D341Med (cell line): ENCODE measurements at places on chromosomes 16 and 17.

GRCh38 chr17:72604518-72604917 is 483.7 kb downstream of the SOX9 start:
- DNase-seq, result no peak

DNA sequence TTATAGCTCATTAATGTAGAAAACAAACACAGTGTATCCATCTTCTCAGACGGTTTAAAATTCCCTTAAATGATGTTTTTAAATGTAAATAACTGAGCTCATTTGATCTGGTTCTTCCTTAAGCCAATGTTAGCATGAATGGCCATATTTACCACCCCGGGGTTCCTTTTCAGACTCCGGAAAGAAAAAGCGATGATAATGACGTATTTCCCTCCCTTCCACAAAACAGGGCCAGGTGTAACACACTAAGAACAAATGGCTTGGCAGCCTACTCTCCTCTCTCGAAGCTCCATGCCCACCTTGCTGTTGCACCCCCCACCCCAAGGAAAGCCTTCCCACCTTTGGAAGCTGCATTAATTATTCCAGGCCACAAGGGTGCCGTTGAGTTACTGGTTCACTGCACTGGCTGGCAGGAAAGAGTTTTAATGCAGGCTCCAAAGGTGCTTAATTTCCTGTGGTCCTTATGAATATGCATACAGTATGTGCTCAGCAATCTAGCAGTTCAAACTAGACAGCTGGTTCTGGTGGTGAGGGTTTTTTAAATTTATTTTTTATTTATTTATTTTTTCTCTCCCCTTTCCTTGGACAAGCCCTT is 378.9 kb downstream of the WWOX start:
- DNase-seq, result no peak

- DNase-seq, result peak; percentile 84
Measured at GRCh38 chr17:74566132-74566753, 1.1 kb downstream of the CD300H start.

GRCh38 chr16:3472878-3473595 is 22.3 kb downstream of the C16orf90 start:
- DNase-seq, result no peak

GRCh38 chr16:6701096-6701495 is 631.5 kb upstream of the RBFOX1 start:
- DNase-seq, result no peak

- no peak for DNase-seq
Measured at GRCh38 chr17:50845240-50846147, 10.1 kb downstream of the WFIKKN2 start.

GRCh38 chr17:63930951-63931575 is 1.1 kb downstream of the CD79B start:
- no peak for DNase-seq

DNA sequence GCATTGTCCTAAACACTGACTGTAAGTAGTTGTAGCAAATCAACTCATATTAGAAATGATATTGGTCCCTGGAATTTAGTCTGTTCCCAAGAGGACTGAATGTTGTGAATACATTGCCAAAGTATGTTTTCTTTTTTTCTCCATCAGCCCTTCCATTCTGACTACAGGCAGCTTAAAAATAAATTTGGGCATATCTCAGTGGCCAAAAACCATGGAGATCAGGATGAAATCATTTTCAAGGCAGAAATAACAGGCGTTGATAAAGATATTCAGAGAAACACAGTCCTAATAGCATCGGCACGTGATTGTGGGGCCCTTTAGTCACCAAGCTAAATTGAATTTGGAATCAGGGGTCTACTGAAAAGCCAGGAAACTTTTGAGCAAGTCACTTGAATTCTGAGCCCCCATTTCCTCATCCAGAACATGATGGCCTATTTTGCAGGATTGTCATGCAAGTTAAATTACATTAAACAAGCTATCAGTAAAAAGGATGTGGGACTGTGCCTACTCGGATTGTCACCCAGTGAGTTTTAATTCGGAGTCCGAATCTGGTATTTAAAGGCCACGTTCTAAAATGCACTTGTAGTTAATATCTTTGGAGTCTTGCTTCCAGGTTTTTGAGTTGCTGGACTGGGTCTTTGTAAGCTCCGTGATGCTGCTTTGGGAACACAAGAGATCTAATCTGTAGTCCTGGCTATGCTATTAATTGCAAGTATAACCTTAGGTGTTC is 17.1 kb downstream of the HLF start:
- DNase-seq, result no peak

DNA sequence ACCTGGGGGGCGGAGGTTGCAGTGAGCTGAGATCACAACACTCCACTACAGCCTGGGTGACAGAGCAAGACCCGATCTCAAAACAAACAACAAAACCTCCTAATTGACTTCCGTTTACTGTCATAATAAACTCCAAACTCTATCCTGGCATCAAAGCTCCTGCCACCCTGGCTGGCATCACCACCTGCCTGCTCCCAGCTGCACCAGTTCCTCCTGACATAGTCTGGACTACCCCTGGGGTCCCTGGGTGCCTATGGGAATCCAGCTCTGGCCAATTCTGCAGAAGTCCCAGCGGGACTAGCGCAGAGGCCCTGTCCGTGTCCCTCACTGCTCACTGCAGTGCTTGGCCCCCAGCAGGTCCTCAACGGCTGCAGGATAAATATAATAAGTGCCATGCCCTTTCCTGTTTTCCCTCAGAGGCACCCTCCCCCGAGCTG is 723 bp downstream of the NTHL1 start:
- DNase-seq, result no peak

GRCh38 chr17:83050651-83051395 is 28.6 kb upstream of the METRNL start:
- peak; percentile 33 for DNase-seq

DNA sequence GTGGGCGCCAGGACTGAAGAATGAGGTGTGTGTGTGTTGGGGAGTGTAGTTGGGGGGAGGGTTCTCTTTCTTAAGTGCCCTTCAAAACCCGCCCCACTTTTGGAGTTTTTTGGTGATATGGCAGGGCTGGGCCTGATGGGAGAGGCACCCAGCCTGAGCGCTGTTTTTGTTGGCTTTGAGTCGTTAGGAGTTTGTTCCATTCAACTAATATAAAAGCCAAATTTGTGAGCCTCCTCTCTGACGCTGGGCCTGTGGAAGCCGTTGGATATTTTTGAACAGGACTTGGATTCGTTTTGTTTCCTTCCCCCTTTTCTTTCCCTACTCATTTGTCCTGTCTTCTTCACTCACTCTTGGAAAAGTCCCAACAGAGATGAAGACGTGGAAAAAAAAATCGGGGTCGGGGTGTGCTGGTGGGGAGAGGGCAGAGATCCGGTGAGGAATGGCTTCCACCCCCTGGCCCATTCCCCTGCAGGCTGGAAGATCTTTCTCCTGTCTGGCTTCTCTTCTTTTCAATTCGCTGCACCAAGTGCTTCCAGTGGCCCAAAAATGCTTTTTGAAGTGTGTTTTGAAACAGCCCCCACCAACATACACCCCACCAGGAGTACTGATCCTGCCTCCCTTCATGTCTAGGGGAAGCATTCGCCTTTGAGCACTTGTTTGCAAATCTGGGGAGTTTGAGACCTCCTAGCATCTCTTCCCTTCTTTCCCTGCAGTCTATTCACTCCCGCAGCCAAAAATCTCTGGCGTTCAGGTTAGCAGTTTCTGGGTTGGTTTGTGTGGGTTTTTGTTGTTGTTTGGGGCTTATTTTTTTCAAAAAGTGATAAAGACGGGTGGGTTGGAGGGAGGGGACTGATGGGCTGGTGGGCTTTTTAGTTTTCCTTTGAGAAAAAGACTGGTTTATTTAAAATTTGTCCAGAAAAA is 2.6 kb downstream of the FZD2 start:
- DNase-seq, result no peak

DNA sequence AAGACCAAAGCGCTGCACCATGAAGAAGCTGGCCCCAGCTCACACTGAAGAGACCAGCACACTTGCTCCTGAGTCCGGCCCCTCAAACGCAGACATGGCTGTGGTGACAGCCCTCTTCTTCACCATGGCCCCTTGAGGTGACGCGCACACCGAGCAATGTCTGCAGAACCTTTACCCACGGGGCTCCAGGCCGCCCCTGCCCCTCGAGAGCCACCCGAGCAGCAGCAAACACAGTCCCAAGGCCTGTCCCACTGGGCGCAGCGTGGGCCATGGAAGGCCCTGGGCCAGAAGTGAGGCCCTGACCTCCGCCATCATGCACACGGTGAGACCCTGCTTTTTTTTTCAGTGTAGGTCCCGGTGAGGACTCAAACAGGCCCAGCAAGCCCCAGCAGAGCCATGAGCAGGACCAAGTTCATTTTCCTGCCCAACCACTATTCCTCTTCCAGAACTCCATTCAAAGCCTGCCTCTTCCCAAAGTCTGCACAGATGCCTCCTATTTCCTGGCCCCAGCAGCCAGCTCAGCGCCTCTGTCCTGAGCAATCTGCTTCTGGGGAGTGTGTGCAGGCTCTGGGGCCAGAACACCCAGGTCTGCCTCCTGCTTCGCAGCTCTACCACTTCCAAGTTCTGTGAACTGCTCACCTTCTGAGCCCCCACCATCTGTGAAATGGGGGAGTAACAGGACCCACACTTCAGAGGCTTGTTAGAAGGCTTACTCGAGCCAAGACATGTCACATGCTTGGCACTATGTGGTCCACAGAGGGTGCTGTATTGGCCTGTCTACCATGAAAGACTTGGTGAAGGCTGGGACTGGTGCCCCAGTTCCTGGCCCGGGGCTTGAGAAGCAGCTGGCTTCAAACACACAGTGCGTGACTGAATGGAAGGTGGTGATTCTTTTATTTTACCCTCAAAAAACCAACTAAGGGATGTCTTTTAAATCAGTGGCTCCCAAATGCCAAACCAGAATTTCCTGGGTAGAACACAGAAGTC is 35.7 kb upstream of the GSG1L start:
- peak; percentile 22 for DNase-seq

DNA sequence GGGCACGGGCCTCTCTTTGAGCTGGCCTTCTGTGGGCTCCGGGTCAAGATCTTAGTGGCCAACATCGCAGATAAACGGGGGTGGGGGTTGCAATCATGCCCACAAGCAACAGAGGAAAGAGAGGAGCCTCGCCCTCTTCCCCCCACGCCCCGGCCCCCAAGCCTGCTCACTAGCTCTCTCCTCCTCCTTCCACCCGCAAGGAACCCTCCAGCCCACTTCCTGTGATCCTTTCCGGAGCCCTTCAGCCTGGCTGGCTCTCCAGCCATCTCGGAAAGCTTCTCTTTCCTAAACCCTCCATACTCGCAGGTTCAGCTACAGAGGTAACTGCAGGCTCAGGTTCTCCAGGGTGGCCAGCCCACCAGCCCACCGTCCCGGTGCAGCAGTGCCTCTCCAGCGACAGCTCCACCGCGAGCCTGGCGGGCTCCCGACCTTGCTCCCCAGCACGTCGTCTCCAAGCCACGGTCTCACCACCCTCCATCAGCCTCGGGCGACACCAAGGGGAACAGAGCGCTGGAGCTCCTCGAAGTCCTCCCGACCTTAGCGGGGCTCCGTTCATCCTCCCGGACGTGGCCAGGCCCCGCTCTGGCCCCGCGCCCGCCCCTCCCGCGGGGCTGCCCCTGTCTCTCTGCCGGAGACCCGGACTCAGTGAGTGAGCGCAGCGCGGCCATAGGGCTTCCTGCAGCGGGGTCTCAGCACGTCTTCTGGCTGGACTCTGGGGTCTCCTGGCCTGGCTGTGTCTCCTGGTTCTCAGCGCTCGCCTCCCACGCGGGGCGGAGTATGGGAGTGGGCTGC is 12.9 kb upstream of the ODF4 start:
- DNase-seq, result no peak

DNA sequence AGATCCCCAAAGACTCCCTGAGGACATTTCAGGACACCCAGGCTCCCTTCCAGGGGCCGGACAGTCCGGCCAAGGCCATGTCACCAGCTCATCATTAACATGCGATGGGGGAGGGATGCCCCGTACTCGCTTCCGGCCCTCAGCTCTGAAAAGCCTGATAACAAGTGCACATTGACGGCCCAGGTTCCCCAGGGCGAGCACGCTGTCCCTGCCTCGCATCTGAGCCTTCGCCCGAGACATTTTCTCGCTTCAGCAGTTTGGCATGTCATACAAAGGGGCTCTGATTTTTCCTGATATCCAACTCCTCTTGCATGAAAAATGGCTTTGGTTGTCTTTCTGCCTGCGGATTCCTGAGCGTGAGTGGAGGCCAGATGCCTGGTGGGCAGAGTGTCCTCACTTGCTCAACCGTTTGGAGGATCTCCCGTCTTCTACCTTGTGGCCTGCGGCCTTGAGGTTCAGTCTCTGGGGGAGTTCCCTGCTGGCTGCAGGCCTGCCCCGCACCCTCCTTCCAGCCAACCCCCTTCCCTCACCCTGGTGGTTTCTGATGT is 14.1 kb downstream of the CACNG4 start:
- no peak for DNase-seq

DNA sequence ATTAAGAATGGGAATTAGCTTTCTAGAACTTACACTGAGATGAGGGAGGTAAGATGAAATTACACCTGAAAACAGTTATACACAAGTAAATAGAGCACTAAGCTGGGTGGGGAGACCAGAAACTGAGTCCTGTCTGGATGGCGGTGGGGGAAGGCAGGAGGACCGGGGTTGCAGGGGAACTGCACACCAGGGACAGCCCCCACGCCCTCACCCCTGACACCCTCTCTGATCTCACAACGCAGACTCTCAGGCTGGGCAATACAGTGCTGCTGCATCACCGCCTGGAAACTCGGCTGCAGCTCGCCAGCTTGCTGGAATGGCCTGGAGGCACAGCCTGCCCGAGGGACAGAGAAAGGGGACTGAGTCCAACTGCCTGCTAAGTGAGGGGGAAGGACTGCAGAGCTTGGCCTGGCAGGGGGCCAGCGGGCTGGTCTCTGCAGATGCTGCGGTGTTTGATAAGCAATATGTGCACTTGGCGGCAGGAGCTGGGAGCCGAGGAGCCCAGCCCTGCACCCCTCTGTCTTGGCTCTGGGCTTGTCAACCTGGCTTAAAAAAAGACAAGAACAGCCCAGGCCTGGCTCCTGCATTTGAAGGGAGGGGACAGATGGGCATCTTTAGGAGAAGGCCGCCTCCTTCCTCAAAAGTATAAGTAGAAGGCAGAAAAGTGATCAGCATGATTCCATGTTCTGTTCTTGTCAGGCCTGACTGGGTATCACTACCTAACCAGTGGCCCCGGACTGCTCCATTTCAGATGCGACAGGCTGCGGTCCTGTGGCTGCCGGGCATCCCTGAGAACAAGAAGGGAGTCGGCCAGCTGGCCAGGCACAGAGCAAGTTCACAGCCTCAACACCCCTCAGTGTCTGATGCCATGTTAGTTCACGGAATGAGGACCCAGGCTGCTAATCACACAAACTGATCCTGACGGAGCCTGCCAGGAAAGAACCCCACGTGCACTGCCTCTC is 30.2 kb downstream of the SPHK1 start:
- DNase-seq, result peak; percentile 88

GRCh38 chr17:79633993-79634813 is 23.4 kb upstream of the RBFOX3 start:
- DNase-seq, result peak; percentile 56

GRCh38 chr17:49224997-49225337 is 5.6 kb downstream of the PHOSPHO1 start:
- no peak for DNase-seq

- no peak for DNase-seq
Measured at GRCh38 chr17:81715107-81715871, 3.2 kb downstream of the SLC25A10 start.

DNA sequence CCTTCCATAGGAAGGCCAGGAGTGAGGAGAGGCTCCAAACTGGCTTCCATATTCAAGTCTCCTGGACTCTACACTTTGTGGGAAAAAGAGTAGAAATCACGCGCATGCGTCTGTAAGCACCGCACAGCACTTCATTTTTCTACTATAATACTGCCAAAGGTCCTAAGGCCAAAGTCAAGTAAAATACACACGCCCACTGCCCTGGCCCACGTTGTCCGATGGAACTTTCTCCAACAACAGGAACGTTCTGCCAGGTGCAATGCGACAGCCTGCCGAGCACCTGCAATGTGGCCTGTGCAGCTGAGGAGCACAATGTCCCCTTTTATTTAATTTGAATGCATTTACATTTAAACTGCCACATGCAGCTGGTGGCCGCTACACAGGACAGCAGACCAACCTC is 23.5 kb downstream of the DNASE1 start:
- DNase-seq, result no peak
